GM06990 (cell line): ENCODE measurements at places on chromosomes 3 and 15.

DNA sequence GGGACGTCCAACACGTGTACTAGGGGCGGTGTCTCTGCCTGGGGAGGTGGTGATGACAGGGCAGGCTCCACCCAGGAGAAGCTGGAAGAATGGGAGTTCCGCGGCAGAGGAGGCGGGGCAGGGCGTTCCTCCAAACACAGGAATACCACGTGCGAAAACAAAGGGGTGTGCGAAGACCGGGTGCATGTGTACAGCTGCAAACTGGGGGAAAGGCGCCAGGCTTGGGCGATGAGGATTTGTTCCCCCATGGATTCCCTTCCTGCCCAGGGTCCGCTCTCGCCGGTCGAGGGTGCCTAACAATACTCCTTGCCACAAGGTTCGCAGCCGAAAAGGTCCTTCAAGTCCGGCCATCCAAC is 500 bp upstream of the ZSCAN2 start:
- no peak for DNase-seq

- no peak for DNase-seq
Observed at GRCh38 chr3:72725229-72725628, 123.0 kb downstream of the SHQ1 start.

- DNase-seq = peak; percentile 47
Observed at GRCh38 chr15:88904624-88905327, 8.4 kb downstream of the MFGE8 start.

DNA sequence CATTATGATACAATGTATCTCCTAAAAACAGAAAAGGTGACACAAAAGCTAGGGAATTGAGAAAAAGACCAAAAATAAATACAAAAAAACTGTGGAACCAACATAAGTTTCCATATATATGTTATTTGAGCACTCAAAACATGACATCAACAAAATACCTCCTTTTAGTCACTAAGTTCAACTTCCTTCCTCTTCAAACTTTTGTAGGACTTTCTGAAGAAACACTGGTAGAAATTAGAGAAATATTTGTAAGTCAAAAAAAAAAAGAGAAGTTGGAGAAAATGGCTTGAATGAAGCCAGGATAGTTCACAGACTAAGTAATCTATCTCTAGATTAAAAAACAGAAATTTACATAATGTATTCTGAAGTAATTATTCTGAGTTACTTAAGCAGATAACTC is 208.4 kb upstream of the ALCAM start:
- DNase-seq = no peak

DNA sequence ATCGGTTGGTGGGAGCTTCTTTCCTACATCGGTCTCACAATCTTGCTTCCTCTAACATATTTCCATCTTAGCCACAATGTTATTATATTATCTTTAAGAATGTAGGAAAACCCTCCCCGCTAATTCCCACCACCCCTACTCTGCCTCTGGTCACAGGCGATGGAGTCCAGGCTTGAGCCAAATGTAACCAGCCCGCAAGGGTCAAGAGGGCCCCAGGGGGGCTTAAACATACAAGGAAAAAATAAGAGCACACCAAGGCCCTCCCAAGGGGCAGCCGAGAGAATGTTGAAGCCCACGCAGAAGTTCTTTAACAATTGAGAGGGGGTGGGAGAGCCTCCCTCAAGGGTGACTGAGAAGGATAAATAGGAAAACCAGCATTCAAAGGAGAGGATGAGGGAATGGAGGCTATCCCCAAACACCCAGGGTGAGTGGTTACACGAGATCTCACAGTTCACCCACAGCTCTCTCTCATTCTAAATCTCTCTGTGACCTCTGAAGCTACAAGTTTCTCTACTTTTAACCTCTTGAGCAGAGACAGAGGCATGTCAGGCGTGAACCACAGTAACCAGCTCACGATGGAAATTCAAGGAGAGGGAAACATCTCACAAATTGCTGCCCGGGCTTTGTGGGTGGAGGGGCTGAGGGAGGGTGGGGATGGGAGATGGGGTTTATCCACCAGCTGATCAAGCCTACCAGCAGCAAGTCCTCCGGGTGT is 31.4 kb upstream of the UACA start:
- no peak for DNase-seq
